ENCODE measurements at places on chromosomes 6 and 20.

- DNase-seq: no peak
Observed at GRCh38 chr6:96651816-96652215, 88.9 kb downstream of the FHL5 start.

DNA sequence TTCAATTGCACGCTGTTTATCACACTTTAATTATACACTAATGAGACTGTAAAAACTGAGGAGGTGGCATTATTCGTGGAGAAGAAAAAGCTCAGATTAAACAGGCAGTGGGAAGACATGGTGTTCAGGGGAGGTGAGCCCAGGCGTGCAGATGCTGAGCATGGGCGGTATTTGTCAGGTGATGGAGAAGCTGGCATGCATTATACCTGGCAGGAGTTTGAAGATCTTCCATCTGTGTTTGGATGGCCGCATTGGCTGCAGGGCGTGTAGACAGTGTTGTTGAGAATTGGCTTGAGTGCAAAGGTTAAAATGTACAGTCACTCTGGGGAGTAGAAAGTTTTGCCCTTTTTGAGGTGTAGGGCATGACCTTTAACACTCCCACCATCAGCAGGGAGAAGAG is 213.8 kb downstream of the ERMARD start:
- no peak for DNase-seq

GRCh38 chr6:134720353-134721059 is 229.4 kb downstream of the ALDH8A1 start:
- no peak for DNase-seq

GRCh38 chr20:29472606-29473005 is 1784.9 kb upstream of the DEFB115 start:
- DNase-seq: no peak

GRCh38 chr6:136716917-136717715 is 75.2 kb downstream of the MAP3K5 start:
- no peak for DNase-seq

GRCh38 chr6:94175465-94175864 is 756.1 kb upstream of the EPHA7 start:
- DNase-seq: no peak

- DNase-seq: peak; percentile 73
Observed at GRCh38 chr6:33123732-33124524, 48.1 kb downstream of the HLA-DPB1 start.

DNA sequence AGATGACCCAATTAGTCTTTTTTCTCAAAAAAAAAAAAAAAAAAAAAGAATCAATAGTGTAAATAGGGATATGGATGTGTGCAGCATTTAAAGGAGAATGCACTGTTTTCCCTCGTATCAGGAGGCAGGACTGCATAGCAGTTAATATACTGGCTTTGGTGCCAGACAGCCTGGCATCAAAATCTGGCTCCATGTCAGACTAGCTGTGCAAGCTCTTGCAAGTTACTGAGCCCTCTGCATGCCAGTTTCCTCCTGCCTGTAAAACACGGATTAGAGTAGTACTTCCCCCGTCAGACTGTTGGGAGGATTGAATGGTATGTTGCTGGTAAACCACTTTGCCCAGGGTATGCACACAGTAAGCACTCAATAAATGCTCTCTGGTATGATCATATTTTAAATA is 594.2 kb upstream of the CHD6 start:
- no peak for DNase-seq

DNA sequence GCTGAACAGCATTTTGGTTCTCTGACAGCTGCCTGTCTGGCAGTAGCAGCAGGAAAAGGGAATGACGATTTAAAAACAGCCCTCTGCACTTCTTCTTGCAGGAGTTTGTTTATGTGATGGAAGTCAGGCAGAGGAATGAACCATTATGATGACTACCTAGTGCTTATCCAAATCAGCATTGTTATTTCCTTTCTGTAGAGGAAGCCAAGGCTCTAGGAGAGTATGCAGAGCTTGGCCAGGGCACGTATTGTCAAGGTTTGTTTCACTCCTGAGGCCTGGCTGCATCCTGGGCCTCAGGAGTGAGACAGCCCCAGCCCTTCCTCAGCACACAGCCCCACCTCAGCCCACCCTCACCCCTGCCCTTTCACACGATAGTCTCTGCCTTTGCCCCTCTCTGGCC is 68.5 kb downstream of the FAM229B start:
- DNase-seq: no peak

DNA sequence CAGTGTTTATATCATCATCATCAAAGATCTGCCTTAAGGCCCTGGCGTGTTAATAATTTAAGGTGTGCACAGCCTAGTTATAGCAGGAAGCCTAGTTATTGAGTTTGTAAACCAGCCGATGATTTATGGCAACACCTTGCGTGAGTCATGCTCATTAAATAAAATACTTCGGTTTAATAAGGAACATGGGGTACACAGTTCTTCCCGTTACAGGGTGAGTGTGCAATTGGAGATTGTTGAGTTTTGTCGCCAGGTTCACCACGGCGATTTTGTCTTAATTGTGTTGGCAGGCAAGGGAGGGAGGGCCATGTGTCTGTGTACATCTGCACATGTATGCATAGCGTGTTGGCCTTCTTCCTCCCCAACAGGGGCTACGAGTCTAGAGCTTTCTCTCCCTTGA is 104.0 kb downstream of the TFAP2A start:
- DNase-seq: no peak

GRCh38 chr6:135576055-135576454 is 78.5 kb upstream of the AHI1 start:
- no peak for DNase-seq

GRCh38 chr6:17987447-17987696 is at the start of gene KIF13A:
KIF13A (minus strand) TSS chr6:17987635; CDS start chr6:17987463, 172 bp downstream.
- DNase-seq: no peak

- DNase-seq: peak; percentile 50
Observed at GRCh38 chr6:21999012-21999528, 297.8 kb downstream of the PRL start.

GRCh38 chr20:34970193-34970840 is 14.6 kb downstream of the MYH7B start:
- peak; percentile 3 for DNase-seq

DNA sequence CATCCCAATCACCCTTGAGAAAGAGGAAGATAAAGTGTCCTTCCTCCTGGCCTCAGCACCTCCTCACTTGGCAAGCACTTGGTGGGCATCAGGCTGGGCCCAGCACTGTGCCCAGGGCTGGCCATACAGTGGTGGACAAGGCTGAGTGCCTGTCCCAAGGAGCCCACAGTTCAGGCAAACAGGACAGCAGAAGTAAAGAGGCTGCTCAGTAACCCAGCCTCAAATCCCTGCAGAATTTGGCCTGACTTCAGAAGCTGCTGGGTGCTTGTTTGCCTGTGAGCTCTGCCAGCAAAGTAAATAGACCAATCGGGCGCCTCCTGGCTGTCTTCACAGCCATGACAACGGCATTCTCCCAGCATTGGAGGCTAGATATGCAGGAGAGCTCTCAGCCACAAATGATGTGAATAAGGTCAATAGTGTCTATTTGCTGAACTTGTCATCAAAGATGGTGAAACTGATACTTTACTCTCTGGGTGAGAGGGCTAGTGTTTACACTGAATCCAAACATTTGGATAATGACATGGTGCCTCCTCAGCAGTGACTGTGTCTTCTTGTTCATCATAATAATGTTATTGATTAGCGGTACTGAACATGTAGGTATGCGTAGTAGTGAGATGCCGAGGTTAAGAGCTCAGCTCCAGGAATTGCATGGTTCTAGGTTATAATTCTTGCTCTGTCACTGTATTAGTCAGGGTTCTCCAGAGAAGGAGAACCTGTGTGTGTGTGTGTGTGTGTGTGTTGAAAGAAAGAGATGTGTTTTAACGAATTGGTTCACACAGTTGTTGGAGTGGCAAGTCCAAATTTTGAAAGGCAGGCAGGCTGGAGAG is 36.9 kb upstream of the FANCE start:
- DNase-seq: peak; percentile 77

DNA sequence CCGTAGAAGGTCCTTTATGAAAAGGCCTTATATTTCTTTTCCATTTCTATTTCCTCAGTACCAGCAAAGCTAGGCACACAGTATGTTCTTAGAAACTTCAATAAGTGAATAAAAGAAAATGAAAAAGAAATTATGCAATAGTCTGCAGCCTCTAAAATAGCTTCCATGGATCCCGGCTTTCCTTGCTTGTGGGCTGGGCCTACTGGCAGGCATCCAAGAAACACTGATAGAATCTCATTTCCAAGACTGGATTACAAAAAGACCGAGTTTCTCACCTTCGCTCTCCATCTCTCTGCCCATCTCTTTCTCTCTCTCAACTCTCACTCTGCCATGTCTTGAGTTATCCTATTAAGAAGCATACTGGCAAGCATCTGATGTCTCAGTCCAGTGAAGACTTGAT is 187.5 kb upstream of the FKBP1C start:
- no peak for DNase-seq

GRCh38 chr6:43724914-43725642 is 37.5 kb upstream of the MRPS18A start:
- DNase-seq: no peak

DNA sequence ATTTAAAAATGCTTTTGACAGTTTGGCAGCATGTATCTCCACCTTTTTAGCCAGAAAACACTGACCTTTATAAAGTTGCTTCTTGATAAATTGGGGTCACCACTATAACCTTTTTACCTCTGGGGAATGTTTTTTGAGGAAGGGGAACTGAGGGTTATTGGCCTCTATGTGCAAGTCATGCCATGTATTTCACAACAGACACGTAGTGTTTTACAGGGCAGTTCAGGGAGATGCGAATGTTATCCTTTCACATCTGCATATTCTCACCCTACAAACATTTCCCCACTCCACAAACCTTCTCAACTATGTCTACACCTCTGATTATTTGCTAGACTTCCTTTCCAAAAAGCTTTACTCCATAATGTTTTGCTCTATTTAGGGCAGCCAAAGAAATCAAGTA is 17.0 kb upstream of the SLA2 start:
- no peak for DNase-seq

- no peak for DNase-seq
Observed at GRCh38 chr6:162941128-162941527, 213.4 kb downstream of the PACRG start.
